H4 (cell line): ENCODE measurements at places on chromosomes 6 and 20. TPM values are rescaled to one million over a fixed set of nuclear protein-coding genes. Genes with fewer than 3 reads are reported as not detected.

The C6orf163 gene
- total RNA-seq, result 0.12 TPM in 1 of 2 replicates, not detected in the other

The AHI1 gene
- 1.9 and 6.4 TPM in 2 replicates for total RNA-seq

The PROCR gene
- total RNA-seq, result 112 and 120 TPM in 2 replicates

The MCHR2 gene
- not detected in 2 replicates for total RNA-seq

The CYP39A1 gene
- 6.6 and 23.3 TPM in 2 replicates for total RNA-seq

The RIPOR3 gene
- total RNA-seq, result 0.14 and 0.58 TPM in 2 replicates

The SPDEF gene
- 0.29 TPM in 1 of 2 replicates, not detected in the other for total RNA-seq

The PGC gene
- total RNA-seq, result not detected in 2 replicates

The OPN5 gene
- 0.17 TPM in 1 of 2 replicates, not detected in the other for total RNA-seq

The BEND6 gene
- total RNA-seq, result 10.5 and 18.9 TPM in 2 replicates

- DNase-seq, result no peak
Observed at GRCh38 chr20:25867776-25868649, 171.4 kb upstream of the ZNF337 start.

- DNase-seq, result no peak
Observed at GRCh38 chr20:57261457-57262251, 4.8 kb downstream of the BMP7 start.

- no peak for DNase-seq
Observed at GRCh38 chr20:642398-643174, 10.4 kb downstream of the SRXN1 start.

GRCh38 chr6:152008779-152009178, 201.3 kb downstream of the ESR1 start:
- no peak for DNase-seq

- DNase-seq, result no peak
Observed at GRCh38 chr6:22447249-22448196, 121.8 kb upstream of the HDGFL1 start.

GRCh38 chr6:12415980-12416598, 125.9 kb downstream of the EDN1 start:
- no peak for DNase-seq

DNA sequence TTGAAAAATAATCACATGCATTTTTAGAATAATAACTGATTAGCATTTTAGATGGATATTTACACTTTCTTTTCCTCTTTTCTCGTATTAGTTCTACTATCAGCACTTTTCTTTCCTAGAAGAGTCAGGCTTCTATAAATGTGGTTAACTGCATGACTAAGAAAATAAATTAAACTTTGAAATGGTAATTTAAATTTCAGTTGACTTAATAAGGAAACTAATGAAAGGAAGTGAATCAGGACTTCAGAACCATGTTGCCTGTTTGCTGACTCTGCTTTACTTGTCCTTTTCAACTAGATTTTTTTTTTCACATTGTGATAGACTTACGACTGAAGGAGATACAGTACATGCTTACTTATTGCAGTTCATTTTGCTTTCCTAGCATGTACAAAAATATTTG, 1258.2 kb upstream of the EYS start:
- DNase-seq, result no peak

- no peak for DNase-seq
Observed at GRCh38 chr6:132253211-132253610, 148.1 kb downstream of the MOXD1 start.

- no peak for DNase-seq
Observed at GRCh38 chr6:119340796-119341487, 8.6 kb downstream of the MAN1A1 start.

DNA sequence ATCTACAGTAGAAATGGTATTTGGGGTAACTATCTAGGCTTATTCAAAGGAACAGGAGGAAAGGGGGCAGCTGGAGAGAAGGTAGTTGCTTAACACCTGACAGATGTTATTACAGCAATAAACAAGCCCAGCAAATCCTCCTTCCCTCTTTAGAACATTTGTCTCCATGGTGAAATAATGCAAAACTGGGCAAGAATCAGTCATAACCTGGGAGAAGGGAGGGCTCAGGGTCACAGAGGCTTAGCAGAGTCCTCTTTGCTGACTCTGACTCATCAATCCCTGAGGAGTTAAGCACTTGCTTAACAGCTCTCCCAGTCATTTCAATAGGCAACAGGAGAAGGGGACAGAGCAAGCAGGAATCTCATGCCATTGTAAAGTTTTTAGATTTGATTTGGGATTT, 230.3 kb downstream of the IBTK start:
- DNase-seq, result peak; percentile 60

- no peak for DNase-seq
Observed at GRCh38 chr6:1669996-1670395, 60.3 kb downstream of the FOXC1 start.

- DNase-seq, result no peak
Observed at GRCh38 chr6:25042036-25042521, 106.3 kb upstream of the RIPOR2 start.

DNA sequence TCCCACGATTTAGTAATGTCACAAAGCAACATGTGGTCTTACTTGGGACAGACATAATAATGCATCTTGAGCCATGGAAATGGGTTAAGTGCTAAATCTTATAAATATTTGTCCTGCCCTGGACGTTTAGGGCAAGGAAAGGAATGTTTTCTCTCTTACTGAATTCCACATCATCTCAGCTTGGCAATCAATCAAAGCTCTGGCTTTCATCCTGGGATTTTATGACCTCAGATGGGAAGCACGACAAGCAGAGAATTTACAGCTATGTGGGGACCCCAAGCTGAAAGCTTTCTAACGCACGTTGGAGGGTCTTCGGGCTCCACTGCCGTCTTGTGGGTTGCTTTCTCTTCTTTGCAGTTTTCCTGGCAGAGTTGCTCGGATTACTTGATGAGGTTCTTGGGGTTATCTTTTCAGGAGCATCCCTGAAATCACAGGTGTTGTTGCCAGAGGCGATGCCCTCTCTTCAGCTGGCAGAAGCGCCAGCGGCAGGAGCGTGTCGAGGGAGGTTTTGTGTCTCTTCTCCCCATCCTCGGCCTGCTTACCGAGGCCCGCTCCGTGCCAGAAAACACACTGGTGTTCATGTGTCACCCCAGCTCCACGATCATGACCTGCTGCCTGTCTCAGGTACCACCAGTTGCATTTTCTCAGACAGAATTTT, 73.4 kb upstream of the FRMD1 start:
- no peak for DNase-seq

DNA sequence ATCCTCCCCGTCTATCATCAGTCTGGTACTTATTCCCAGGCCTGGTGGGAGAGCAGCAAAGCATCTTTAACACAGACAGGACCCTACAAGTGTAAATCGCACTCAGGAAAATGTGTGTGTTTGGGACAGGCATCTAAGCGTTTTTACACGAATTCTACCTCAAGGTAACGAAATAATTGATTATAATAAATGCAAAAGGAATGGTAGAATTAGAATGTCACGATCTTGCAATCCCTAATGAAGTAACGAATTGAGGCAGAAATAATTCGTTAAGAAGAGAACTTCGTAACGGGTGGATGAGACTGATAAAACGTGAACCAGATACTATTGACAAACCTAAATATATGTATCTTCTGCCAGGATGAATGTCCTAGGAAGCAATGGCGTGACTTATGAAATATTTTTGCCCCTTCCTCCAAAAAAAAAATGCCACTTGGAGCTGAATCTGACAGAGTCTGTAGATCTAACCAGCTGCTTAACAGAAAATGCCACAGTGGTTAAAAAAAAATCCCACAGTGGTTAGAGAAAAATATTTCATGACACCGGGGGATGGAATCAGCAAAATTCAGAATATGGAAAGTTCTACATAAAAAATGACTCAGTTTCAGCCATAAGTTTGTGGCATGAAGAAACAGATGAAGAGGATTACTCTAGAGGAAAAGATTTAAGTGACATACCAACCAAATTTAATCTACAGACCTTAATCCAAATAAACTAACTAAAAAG, 68.7 kb downstream of the F13A1 start:
- no peak for DNase-seq

- DNase-seq, result no peak
Observed at GRCh38 chr6:35412102-35412501, 40.0 kb upstream of the FANCE start.

DNA sequence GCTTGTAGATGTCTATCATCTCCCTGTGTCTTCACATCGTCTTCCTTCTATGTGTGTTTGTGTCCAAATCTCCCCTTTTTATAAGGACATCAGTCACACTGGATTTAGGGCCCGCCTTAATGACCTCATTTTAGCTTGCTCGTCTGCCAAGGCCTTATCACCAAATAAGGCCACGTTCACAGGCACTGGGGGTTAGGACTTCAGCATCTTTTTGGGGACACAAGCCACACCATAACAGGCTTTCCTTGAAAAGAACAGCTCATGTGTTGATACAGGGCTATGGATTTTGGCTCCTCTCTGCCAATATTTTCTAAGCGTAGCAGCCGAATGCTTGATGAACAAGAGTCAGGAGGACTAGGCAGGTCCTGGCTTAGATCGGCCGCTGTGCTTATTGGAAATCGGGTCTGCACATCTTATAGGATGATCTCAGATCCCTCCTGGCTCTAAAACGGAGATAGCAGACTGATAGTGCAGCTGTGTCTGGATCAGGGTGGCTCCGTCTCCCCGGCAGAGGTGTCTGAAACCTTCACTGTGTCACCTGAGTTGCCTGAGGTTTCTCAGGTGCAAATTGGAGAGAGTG, 16.2 kb upstream of the TMEM181 start:
- no peak for DNase-seq

- DNase-seq, result no peak
Observed at GRCh38 chr6:56026455-56027180, 151.2 kb upstream of the BMP5 start.

DNA sequence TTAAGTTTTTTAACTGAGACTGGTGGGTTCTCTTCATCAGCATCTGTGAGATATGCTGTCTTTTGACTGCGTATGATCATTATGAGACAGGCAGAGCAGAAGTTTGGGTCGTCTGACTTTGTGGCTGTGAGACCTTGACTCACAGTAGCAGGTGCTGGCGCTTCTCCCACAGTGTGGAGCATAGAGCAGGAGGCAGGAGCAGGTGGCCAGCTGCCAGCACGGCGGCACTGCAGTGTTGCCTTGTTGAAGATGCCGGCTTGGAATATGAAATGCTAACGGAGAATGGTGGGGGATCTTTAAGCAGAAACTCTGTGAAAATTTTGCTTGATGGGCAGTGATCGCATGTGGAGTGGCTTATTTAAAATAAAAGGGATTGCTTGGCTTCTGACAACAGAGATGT, 105.0 kb downstream of the TIAM2 start:
- no peak for DNase-seq

DNA sequence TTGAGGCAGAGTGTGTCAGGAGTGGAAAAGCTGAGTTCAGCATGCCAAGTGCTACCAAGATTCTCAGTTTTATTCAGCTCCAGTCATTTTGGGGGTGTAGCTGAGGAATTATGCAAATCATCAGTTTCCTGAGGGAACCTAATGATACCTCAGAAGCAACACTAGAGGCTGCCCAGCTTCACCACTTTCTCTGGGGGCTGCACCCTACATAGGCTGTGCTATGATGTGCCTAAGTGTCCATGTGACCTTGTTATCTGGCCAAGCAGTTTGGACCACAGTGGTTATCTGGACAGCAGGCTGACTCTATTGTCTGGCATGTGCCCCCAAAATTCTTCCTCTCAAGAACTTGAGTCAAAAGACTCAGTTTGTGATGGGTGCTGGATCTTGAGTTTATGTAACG, 374.6 kb upstream of the SYNCRIP start:
- no peak for DNase-seq

DNA sequence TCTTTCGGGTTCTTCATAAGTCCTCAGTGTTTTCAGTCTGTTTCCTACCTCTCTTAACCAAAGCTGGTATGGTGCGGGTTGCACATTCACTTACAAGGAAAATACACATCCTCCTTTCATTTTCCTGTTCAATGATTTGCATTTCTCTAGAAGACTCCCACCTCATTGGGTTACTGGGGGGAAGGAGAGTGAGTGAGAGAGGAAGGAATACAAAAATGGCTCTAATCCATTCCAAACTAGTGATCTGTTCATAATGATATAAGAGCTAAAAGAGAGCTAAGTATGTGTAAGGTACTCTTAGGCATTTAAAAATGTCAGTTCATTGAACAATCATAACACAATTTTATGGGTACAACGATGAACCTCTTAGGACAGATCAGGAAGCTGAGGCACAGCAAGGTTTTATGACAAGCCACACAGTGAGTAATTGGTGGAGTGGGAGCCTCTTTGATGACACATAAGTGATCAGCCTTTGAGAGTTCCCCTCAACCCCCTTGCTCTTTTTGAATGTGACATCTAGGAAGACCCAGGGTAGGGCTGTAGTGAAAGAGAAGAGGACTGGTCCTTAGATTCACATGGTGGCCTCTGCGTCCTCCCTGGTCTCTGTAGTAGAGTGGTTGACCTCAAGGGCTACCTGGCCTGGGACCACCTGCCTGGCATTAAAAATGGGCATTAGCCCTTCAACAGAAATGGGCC, 328.4 kb upstream of the SOX4 start:
- DNase-seq, result no peak

GRCh38 chr6:105991561-105992314, 94.4 kb upstream of the PRDM1 start:
- no peak for DNase-seq
